CD4-positive, alpha-beta T cell treated with Interleukin-4 for 4 hours (primary cell): ENCODE measurements at places on chromosomes 13 and 19.

- no peak for DNase-seq
Measured at GRCh38 chr13:99122171-99122570, 78.5 kb upstream of the UBAC2 start.

DNA sequence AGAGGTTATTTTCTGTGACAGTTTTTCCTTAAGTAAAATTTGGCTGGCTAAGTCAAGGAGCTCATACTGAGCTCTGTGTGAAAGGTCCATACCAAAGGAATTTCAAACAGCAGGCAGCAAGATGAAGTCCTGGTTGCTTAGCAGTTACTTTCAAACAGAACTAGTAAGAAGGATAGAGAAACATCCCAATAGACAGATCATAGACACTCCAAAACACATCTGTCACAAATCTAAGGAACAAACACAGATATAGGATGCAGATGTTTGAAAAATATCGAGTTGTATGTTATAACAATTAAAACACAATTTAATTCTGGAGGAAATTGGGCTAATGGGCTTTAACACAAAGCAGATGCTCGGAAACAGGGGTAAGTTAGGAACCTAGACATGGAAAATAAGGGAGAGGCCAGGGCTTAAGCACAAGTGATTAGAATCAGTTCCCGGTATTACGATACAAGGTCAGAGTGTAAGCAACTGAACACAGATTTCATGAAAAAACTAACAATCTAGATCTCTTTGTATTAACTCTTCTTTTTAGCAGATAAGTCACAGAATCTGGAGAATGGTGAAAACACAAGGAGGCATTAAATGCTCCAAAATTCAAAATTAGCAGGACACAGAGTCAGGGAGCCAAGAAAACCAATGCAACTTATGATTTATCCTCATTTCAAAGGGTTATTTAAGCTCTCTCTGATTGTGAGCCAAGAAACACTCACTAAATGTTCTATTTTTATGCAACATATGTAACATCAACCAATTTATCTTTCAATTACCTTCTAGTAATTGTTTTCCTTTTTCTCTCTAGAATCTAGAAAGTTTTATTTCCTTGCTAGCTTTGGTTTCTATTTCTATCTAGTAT, 1992.9 kb upstream of the PCDH20 start:
- no peak for DNase-seq

GRCh38 chr13:74886502-74886901, 595.5 kb downstream of the TBC1D4 start:
- DNase-seq: no peak

- DNase-seq: no peak
Measured at GRCh38 chr13:76711550-76712182, 174.5 kb downstream of the KCTD12 start.

DNA sequence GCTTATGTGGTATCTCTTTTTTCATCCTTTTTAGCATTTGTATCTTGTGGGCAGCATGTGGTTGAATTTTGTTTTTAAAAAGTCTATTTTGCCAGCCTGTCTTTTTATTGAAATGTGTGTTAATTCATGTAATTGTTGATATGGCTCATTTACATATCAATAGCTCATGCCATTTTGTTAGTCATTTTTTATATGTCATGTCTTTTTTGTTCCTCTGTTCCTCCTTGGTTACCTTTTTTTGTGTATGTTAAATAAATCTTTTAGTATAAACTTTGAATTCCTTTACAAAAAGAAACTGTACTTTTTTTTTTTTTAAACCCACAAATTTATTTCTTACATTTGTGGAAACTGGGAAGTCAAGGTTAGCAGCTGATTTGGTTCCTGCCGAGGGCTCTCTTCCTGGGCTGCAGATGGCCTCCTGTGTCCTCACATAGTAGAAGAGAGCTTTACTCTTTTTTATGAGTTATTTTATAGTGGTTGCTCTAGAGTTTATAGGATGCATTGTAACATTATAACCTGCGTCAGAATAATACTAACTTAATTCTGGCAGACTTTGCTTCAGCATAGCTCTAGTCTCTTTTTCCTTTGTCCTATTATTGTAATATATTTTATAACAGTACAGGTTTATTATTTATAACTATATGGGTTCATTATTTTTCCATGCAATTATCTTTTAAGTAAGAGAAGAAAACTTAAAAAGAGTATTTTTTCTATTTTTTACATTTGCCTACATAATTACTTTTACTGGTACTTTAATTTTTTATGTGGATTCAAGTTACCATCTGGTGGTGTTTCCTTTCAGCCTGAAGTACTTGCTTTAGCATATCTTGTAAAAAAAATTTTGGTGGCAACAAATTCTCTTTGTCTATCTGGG, 86.3 kb downstream of the URI1 start:
- DNase-seq: no peak

DNA sequence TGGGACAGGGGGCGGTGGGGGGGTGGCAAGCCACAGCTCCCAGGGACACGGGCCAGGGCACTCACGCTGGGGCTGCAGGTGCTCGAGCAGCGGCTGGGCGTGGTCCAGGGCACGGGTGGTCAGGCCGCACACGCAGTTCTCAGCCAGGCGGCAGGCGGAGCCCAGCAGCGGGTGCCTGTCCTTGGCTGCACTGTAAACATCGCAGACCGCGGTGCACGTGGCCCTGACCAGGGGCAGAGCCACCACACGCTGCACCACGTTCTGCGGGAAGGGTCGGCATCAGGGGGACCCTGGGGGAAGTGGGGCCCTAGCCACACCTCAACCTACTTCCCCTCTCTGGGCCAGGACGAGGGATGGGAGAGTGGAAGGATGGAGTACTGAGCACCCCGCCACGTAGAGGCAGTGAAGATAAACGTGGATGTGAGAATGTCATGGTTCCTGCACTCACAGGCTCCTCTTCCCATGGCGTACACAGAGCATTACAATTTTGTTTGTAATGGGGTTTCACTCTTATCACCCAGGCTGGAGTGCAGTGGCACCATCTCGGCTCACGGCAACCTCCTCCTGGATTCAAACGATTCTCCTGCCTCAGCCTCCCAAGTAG, 3.4 kb downstream of the PLIN5 start:
- no peak for DNase-seq

DNA sequence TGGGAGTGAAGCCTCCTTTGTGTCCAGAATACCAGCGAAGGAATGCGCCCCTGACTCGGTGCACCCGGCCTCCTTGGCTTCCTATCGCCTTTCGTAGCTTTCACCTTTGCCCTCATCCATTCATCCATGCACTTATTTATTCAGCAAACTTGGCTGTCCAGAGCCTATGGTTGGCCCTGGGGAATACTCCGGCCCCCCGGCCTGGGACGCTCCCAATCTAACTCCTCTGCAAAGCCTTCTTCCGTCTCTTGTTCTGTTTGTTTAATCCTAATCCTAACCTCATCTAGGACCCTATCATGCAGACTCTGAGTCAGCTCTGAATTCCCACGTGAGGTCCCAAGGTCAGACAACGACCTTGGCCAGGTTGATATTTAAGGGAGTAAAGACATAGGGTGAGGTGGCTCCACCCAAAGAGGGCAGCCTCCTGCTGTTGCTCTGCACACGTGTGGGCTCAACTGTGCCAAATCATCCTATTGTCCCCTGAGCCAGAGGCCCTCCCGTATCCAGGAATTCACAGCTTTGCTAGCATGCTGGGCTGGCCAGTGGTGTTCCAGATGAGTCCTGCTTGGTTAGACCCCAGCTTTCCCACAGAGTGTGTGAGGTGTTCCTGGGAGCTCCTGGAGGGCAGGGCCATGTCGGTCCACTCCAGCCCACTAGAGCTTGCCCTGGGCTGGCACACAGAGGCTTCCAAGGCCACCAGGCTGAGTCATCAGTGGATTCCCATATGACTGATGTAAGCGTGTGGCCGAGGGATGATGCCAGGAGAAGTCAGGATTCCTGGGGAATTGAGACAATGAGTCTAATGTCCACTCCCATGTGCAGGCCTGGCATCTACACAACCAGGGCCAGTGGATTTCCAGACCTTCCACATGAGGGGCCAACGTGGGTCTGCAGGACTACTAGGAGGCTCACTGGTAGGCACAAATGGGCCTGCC, 6.5 kb upstream of the CCNE1 start:
- DNase-seq: no peak

GRCh38 chr13:47215736-47216135, 318.9 kb upstream of the HTR2A start:
- no peak for DNase-seq

DNA sequence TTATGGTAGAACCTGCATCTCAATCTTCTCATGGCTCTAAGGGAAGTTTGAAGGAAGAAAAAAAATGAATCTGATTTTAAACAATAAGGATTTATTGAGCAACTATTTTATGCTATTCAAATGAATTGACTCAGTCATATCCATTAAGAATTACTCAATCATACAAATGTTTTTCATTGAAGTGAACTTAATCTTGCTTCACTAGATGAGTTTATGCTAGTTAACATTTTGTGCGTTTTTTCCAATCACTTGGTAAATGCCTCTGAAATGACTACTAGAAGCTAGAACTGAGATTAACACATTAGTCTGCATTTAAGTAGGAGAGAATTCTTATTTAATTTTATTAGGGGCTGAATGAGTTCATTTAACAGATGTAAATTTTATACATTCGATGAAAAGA, 25.2 kb downstream of the RXFP2 start:
- no peak for DNase-seq

DNA sequence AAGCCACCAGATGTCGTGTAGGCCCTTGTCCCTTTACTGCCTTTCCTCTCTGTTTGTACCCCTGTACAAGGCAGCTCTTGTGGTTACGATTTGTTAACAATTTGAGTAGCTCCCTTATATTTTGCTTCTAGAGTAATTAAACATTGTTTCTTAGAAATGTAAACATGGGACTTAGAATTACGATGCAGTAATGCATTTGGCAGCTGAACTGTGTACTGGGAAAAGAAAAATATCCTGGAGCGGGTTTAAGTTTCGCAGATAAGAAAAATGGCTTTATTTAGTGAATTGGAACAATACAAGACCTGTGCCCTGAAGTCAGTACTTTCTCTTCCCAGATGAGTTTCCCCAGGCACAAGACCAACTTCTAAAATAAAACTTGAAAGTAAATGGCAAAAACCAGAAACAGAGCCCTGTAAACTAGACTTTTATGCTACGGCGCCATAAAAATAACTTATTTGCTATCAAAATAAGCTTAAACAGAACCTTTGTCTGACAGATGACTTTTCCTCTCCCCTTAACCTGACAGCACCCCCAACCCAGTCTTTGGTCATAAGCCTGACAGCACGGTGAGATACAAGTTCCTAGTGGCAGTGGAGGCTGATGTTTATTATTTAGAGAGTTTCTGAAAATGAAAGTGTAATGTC, 63.0 kb downstream of the LRCH1 start:
- no peak for DNase-seq

- no peak for DNase-seq
Measured at GRCh38 chr19:387777-388176, 21.2 kb downstream of the C2CD4C start.

GRCh38 chr13:36959456-36960116, 39.5 kb upstream of the SMAD9 start:
- DNase-seq: no peak

GRCh38 chr13:60514891-60515290, 117.9 kb downstream of the TDRD3 start:
- no peak for DNase-seq

GRCh38 chr19:56912401-56913112, 72.0 kb upstream of the PEG3 start:
- no peak for DNase-seq

- DNase-seq: no peak
Measured at GRCh38 chr13:107974409-107974808, 240.9 kb downstream of the LIG4 start.

GRCh38 chr19:6394831-6395230, 1.9 kb upstream of the GTF2F1 start:
- DNase-seq: no peak

- DNase-seq: no peak
Measured at GRCh38 chr19:30293051-30293785, 79.0 kb upstream of the ZNF536 start.
